ENCODE measurements at places on chromosomes 3 and 15.

DNA sequence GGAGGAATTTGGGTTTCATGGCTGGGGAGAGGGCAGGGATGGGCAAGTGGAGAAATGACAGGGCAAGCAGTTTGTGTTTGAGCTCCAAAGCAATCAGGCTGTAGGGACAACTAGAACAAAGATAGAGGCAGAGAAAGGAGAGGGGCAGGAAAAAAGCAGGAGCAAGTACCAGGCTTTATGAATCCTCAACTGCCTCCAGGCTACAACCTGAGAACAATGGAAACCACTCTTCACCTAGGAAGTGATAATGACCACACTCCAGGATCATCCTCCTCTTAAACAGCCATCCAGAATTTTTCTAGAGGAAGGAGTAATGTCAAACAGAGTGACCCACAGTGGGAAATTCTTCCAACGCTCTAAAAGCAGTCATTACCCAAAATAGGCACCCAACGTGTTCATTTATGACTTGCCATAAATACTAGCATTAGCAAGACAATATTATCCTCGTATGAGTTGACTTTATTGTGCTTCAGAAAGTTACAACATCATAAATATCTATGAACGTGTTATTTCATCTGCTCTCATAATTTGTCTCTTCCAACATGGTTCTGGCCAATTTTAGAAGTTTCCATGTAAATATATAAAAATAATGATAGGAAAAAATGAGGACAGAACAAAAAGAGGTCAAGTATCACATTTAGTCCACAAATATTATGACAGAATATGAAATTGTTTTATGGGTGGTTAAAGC lies 50.5 kb downstream of the TNFAIP8L3 start:
- no peak for DNase-seq

DNA sequence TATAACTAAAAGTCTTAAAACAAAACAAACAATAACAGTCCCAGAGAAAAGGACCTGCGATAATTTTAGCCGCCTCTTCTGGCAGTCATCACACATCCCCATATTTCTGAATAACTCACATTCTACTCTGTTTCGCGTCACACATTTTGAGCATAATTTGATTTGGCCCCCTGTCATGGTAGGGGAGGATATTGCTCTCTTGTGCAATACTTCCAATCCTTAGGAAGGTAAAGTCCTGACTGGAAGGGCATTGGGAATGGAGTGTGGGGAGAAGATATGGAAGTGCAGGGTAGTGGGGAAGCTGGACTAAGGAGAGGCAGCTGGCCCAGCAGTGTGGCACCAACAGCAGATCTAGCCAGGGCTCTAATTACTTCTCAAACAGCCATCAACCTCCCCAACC lies 11.3 kb upstream of the FSIP1 start:
- DNase-seq: no peak

- DNase-seq: no peak
Measured at GRCh38 chr15:35195649-35196048, 110.6 kb upstream of the NANOGP8 start.

GRCh38 chr3:189826566-189826965 lies 195.4 kb downstream of the TP63 start:
- no peak for DNase-seq

GRCh38 chr3:11373654-11374053 lies 101.5 kb downstream of the ATG7 start:
- DNase-seq: no peak

- no peak for DNase-seq
Measured at GRCh38 chr15:48547286-48547685, 98.2 kb downstream of the FBN1 start.

GRCh38 chr3:122577409-122578031 lies at the start of gene PARP15:
Gene PARP15 (plus strand): TSS chr3:122577650. CDS start chr3:122577668, 18 bp downstream.
- DNase-seq: no peak

GRCh38 chr3:53704363-53704725 lies 141.9 kb downstream of the CHDH start:
- DNase-seq: no peak

DNA sequence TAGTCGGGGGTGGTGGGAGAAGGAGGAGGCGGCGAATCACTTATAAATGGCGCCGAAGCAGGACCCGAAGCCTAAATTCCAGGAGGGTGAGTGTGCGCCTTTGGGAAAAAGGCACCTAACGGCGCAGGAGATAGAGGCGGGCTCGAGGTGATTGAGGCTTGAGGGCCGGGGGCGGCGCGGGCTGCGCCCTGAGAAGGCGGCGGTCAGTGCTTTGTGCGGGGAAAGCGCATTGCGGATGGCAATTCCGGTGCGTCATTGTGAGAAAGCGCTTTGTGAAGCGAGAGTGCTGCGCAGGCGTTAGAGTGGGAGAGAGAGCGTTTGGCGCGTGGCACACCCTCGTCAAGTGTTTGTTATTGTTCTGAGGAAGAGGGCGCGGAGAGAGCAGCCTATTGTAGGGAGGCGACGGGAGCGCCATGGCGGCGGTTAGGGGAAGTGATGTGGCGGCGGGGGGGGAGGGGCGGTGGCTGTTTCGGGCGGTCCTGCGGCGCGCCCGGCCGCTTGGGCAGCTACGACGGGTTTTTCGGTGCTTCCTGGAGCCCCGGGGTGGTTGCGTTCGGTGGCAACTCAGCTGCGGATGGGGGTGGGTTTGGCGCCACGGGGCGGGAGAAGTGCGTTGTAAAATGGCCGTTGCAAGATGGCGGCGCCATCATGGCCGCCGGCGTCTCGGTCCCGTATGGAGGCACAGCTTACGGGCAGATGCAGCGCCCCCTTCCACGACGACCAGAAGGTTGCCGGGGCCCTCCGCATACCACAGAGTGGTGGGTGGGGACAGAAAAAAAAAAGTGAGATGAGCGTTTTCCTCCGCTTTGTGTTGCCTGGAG lies 492 bp downstream of the MORF4L1 start:
- peak; percentile 72 for DNase-seq

- DNase-seq: no peak
Measured at GRCh38 chr3:126867863-126868200, 115.1 kb upstream of the PLXNA1 start.
